Mesothelial cell of epicardium (in vitro differentiated cells): ENCODE measurements at places on chromosomes 6 and 20.

DNA sequence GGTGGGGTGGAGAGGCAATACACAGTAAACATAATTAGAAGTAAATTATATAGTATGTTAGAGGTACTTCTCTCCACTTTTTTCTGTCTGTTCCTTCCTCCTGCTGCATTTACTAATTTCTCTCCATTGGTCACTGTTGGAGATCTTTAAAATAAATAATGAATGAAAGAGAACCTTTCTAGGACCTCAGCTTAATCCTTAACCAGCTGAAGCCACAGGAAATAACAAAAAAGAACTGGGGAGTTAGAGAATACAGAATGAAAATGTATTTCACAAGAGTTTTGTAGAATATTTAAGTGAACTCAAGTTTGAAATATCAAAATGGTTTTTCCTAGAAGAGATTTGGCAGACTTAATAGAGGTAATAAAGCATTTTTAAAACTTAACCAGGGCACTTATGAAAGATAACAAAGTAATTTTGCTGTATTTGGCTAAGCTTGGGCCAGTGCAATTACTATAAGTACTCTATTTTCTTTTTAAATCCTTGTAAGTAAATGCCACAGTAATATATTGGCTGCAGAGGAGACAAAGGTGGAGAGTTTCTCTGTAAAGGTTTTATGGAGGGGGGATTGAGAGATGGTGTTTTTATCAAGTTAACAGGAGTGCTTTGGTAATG lies 405.0 kb downstream of the CDKAL1 start:
- DNase-seq: no peak

DNA sequence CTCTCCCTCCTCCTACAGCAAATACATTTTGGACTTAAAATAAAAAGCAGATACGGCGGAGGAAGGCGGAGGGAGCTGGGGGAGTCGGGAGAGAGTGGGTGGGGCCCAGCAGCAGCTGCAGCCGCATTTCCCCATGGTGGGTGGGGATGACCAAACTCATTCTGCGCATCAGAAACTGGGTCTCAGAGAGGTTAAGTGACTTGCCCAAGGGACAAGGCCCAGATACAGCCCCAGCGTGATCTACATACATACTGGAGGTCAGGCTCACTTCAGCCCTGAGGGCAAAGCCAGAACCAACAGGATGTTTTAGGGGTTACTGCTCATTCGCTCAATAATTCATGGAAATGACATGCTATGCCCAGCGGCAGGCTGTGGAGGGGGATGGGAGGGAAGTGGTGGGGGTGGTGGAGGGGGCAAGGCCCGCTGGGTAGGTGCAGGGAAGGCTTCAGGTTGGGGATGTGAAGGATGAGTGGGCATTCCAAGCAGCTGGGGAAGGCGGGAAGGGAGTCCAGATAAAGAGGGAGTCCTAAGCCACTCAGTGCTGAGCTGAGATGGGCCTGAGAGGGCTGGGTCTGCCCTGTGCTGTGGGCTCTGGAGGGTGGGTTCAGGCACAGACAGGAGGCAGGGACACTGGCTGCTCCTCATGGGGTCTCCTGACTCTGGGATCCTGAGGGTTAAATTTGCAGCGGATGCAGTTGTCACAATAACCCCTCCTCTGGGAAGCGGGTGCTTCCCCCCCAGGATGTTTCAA lies 31.0 kb downstream of the DLGAP4 start:
- no peak for DNase-seq

- DNase-seq: no peak
Observed at GRCh38 chr6:85400331-85400730, 49.6 kb upstream of the NT5E start.

- DNase-seq: no peak
Observed at GRCh38 chr20:2807019-2807418, 6.6 kb upstream of the CPXM1 start.
